ENCODE measurements at places on chromosomes 7 and 10.

GRCh38 chr10:20058135-20058534 is 241.9 kb downstream of the PLXDC2 start:
- DNase-seq, result no peak

DNA sequence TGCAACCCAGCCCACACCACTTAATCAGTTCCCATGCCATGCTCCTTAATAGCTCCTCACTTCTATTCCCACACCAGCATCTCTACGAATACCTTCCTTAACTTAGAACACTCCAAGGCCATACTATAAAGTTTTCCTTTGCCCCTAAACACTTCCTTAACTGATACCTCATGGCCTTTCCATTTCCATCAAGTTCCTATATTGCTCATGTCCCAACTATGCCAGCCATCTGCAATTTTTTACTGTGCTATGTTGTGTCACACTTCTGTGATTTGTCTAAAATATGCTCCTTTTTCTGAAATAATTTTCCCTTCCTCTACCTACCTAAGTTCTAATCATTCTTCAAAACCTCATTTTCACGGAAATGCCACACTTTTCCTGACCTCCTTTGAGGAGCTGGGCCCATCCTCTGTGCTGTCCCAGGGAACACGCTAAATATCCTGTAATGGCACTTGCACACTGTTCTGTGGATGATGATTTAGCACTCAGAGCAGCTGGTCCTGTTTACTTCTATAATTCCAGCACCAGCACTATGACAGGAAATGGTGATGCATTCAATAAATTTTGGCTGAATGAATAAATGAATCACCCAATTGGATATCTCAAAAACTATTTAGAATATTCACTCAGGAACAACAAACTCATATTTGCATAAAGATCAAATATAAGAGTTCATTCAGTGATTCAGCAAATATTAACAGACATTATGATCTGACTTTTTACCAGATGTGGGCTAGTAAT is 266.5 kb upstream of the HGF start:
- DNase-seq, result no peak

DNA sequence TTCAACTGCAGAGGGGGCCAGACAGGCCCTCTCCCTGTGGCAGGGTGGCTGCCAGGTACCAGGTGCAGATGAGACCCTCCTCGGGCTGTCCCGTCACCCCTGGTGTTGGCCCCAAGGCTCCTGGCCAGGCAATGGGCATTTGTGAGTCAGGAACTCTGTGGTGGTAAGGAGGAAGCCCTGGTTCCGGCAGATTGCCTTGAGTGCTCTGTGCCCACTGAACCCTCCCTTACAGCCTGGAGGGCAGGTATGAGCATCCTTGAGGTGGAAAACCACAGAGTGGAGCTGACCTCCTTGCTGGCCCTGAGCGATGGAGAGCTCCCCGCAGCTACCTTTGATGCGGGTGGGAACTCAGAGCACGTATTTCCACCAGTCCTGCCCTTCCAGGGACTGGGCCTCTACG is 2.0 kb downstream of the PAOX start:
- no peak for DNase-seq

DNA sequence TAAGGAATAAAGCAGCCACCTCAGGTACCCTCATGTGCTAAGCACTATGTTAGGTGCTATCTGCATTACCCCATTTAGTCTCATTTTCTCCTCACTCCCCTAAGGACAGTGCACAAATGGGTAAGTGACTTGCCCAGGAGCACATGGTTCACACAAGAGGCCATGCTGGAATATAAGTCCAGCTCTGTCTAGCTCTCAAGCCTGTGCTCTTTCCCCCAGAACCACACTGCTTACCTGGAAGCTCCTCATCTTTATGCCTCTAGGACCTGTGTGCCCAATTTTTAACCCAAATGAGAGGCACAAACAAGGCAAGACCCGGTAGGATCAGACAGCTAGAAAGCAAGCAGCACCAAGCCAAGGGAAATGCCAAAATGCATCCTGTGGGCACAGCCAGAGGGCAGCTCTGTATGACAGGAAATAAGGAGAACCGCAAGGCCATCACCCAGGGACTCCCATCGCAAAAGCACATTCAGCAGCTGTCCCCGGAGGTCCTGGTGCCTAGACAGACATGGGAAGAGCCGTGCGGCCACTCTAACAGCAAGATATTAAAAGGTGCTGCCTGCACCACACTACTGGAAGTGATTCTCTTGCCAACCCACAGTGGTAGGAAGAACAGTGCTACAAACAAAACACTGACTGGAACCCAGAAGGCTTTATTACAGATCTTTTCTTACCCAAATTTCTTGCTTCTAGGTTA is 88.1 kb downstream of the GSAP start:
- no peak for DNase-seq

- DNase-seq, result no peak
Measured at GRCh38 chr10:86974484-86974883, 6.2 kb downstream of the ADIRF start.

DNA sequence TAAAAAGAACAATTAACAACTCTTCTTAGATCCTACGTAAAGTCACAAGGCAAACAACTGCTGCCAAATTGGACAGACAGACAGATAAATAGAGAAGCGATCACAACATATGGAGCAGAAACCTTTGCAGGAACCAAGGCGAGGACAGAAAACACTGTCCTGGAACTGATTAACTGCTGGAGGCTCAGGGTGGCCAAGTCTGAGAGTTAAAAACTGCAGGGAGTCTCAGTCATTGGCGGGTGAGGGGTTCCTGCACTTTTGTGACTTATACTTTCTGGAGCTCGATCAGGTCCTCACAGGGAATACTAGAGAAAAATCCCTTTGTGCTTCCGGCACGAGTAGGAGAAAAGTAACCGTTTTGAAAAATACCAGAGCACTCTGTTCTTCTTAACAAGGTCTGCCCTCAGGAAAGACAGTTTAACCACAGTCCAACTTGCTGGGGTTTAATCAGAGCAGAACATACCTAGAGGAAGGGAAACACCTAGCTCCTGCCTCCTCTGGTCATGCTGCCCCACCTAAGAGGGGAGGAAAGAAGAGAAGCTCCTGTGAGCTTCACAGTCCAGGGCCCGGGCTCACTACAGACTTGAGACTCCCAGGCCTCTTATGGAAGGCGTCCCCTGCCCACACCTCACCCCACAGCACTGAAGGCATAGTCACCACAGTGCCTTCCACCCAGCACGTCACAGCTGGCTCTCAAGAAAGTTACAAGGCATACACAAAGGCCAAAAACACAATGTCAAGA is 74.9 kb downstream of the LARP4B start:
- DNase-seq, result no peak

DNA sequence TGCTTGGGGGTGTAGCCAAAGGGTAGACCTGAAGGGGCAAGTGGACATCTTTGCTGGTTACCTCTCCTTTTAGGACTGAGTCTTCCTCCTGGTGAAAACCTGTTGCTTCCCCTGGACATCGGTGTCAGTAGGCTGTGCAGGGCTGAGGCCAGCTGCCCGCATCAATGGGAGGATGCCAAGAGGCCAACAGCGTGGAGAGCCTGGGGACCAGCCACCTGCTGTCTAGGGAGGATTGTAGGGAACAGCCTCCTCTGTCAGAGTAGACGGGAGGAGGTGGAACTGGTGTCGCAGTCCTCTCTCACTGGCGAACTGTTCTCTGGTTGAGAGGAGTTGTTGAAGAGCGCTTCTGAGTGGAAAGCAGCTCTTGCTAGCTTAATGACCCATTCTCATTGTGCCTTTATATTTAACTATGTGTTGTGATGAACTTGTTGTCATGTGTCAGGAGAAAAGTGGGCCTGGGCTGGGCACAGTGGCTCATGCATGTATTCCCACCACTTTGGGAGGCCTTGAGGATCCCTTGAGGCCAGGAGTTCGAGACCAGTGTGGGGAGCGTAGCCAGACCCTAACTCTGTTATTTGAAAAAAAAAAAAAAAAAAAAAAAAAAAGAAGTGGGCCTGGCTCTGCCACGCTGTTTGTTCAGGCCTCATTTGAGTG is 1.8 kb downstream of the SUFU start:
- no peak for DNase-seq

GRCh38 chr7:132002343-132002968 is 446.0 kb upstream of the PODXL start:
- DNase-seq, result no peak

GRCh38 chr10:120069700-120070099 is 177.2 kb downstream of the SEC23IP start:
- no peak for DNase-seq

- DNase-seq, result no peak
Measured at GRCh38 chr10:73875139-73875475, 752 bp upstream of the CAMK2G start.

DNA sequence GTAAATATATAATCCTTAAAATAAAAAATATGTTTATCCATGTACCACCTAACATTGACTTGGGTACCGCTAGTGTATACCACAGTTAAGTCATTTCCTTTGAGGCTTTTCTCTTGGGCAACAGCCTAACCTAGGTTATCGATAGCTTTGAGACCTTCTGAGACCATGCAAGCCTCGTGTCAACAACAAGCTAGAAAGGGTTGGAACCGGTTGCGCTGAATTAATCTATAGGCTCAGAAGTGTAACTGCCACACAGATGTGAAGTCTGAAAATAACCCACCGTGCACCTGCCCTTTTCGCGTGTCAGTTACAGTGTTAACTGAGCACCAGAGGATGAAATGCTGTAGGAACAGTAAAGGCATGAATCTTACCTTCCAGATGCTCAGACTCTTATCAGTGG is 59.8 kb downstream of the ARID5B start:
- DNase-seq, result no peak

DNA sequence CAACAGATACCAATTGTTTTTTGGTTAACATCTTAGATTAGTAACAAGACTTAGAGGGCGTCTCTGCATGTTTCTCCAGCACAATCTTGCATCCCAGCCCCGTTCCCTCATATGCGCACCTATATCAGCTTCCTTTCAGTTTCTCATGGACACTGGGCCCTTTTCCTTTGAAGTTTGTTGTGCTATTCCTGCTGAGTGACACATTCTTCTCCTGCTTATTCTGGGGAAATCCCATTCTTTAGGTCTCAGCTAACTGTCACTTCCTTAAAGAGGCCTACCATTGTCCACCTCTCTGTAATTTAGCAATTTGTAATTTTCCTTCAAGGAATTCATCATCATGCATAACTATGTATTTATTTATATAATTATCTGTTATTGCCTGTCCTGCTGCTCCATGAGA is 110.3 kb upstream of the STEAP1B start:
- no peak for DNase-seq

GRCh38 chr10:124153023-124153826 is 59.8 kb upstream of the CHST15 start:
- DNase-seq, result no peak

DNA sequence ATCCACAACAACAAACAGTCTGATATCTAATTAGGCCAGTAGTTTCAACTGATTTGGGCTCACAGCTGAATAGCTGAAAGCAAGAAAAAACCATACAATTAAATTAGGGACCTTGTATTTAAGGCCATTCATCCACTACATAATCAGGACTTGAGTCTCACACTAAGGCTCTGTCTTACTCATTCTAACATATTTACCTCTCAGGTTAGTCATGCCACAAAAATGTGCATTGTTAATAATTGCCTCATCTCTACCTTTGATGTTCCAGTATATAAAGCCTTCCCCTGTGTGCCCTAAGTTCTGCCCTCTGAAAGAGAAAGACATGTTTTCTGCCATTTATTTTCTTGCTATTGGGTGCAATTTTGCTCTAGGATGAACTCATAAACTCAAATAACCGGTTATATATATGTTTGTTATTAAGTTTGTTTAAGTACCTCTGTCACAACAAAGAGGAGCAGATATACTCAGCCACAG is 5.3 kb upstream of the C1GALT1 start:
- DNase-seq, result no peak

DNA sequence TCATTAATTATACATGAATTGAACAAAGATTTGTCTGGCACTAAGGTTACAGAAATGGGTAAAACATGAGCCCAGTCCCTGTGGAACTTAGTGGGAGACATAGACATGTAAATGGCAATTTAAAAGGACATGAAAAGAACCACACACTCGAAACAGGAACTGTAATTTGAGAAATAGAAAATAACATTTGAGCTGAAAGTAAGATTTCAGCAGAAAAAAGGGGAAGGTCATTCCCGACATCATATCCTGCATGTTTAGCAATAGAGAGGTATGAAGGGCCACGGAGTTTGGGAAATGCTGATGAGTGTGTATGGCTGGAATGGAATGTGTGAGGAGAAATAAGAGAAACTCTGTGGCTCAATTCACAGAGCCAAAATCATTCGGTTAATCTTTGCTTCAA is 175.4 kb upstream of the AHR start:
- no peak for DNase-seq

- no peak for DNase-seq
Measured at GRCh38 chr7:4069268-4070095, 612.6 kb upstream of the FOXK1 start.

DNA sequence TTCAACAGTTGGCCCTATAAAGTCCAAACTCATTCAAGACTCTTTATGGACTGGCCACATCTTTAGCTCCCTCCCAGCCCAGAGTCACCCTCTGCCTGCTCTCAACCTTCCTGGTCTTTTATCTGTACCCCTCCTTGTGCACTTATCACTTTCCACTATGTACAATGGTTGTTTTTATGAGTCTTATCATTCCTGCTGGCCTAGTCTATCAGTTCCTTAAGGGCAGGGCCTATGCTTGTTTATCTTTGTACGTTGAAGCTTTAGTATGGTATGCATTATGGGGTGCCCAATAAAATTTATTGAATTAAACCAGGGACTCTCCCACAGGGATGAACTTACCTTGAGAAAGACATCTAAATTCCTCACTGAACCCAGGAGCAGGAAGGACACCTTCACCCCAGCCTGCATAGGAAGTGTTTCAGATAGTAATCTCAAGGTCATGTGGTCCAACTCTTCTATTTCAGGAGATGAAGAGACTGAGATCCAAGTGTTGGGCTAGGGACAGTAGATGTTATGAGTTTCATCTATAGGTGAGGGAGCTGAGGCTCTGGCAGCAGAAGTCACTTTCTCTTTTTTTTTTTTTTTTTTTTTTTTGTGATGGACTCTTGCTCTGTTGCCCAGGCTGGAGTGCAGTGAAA is 13.3 kb upstream of the PDCD4 start:
- no peak for DNase-seq

DNA sequence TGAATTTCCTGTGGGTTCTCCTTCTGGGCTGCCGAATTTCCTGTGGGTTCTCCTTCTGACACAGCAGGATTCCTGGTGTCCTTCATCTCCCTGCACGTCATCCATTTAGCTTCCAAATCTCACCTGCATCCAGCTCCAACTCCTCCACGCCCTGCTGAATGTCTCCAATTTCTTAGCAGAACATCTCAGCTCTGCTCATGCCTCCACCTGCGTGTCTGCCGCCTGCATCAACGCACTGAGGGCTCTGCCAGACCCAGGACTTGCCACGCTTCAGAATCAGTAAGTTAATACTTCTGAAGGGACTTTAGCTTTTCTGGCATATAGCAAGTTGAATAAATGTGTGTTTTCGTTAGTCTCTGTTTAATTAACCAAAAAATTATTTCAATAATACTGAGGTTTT is 31.1 kb upstream of the VIPR2 start:
- DNase-seq, result no peak

- no peak for DNase-seq
Measured at GRCh38 chr7:31192986-31193385, 140.9 kb downstream of the ADCYAP1R1 start.

Measured in stimulated activated CD4-positive, alpha-beta T cell treated with anti-CD3 and anti-CD28 coated beads, Interleukin-1b, Interleukin-23, amount 100 ng/mL, for 24 hours (primary cell).